NB4 (cell line): ENCODE measurements at places on chromosomes 4 and X.

DNA sequence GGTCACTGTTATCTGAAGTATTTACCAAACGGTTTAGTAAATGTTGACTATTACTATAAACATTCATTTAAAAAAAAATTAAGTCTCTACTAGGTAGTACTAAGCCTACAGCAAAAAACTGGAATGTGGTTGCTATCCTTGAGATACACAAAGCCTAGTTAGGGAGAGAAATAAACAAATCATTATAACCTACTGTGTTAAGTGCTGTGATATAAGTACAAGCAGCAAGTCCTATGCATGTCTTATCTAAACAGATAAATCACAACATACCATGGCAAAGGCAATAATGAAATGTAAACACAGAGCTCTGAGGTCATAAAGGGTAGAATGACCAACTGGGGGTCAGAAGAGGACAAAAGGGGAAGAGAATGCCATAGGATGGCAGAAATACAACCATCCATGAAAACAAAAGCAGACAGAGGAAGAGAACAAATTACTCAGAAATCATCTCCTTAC is 92.2 kb downstream of the RNF150 start:
- no peak for DNase-seq

- DNase-seq = no peak
Measured at GRCh38 chr4:8332038-8332857, 62.7 kb downstream of the HTRA3 start.

GRCh38 chrX:69317721-69318120 is 152.5 kb upstream of the PJA1 start:
- no peak for DNase-seq

DNA sequence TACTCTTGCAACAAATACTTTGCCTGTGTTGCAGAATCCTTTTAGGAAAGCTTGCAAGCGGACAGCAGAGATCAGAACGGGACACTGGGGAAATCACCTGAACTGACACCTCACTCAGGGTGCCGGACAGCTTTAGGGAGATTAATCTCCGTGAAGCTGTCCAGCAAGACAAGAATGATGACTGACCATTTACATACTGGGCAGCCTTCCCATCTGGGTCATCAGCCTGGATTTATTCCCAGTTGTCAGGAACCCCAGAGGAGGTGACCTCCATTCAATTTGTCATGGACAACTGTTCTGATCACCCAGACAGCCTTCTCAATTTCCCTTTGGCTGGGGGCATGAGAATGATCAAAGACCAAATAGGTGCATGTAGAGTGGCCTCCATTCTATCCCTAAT is 93.0 kb upstream of the EGFL6 start:
- no peak for DNase-seq

GRCh38 chr4:149370785-149371420 is 444.7 kb downstream of the IQCM start:
- DNase-seq = peak; percentile 50

DNA sequence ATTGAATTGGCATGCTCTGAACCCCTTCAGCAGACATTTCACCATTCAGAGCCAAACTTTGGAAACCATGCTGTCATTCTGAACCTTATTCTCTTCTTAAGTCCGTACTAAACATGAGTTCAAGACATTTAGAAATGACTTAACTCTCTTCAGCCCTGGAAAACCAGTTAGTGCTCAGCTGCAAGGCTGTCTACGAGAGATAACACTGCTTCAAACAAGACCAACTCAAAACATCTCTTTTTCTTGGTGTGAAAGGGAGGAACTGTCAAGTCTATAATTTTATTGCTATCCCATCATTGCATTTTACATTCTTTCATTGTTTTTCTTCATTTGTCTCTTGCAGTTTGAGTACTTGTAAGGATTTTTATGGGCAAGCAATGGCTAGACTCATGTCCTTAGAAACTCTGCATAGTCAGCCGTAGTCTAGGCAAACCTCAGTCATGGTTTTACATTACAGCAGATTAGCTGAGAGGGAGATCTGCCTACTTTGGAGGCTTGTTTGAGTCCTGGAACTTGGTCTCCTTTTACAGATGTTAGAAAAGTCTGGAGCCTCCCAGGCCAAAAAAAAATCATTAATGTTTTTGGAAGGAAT is 120.6 kb upstream of the JADE1 start:
- DNase-seq = no peak

DNA sequence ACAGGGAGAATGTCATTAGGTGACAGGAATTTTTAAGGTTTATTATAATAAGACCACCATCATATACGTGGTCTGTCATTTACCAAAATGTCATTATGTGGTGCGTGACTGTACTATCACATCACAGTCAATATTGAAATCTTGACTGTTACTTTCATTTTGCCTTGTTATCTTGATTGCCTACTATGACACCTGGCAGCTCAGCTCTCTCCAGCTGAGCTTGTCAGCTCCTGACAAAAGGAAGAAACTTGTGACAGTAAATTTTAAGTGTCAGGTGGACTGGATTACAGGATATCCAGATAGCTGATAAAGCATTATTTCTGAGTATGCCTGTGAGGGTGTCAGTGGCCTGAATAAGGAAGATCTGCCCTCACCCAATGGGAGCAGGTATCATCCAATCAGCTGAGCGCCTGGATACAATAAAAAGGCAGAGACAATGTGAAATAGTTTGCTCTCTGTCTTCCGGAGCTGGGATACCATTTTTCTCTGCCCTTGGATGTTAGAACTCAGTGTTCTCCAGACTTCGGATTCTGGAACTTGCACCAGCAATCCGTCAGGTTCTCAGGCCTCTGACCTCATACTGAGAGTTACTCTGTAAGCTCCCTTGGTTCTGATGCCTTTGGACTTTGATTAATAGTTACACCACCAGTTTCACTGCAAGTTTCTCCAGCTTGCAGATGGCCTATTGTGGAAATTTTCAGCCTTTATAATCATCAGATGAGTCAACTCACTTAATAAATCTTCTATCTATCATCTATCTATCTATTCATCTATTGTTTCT is 1454.7 kb upstream of the IGFBP7 start:
- DNase-seq = no peak

GRCh38 chr4:8152865-8153257 is 5.8 kb downstream of the ABLIM2 start:
- no peak for DNase-seq

DNA sequence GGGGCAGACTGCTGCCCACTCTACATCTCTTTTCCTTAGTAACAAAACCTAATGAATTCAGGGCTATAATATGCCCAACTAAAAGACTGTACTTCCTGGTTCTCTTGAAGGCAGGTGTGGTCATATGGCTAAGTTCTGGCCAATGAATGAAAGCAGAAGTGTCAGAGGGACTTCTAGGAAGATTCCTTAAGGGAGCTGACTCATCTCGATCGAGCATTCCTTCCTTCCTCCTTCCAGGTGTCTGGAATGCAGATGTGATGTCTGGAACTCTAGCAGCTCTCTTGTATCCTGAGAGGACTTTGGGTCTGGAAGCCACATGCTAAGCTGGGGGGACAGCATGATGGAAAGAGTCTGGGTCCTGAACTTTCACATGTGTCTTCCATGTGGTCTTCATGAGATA is 116.2 kb upstream of the STX18 start:
- DNase-seq = peak; percentile 25

DNA sequence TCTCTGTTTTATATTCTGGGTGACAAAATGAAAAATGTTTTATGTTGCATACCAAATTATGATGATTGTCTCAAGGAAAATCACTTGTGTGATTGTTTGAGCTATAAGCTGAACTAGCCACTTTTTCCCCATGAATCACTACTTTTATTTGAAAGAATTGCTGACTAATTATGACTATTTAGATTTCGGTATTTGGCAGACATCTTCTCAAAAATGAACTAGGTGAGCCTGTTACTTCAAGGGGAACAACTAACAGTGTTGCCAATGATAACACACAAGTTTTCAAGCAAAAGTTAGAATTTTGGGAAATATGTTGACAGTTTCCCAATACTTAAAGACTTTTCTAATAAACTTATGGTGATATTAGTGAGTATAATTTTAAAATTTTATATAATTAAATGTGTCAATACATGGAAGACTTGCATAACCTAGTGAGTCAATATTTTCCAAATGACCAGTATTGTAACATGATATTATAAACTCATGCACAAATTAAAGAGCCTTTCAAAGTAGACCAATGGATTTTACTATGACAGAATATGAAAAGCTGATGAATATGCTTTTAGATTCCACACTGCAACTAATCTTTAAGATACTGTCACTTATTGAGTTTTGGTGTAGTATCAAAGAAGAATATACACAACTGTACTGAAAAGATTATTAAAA is 187.7 kb upstream of the GATB start:
- DNase-seq = no peak

GRCh38 chrX:136630881-136631280 is 17.1 kb upstream of the CD40LG start:
- DNase-seq = no peak

- DNase-seq = no peak
Measured at GRCh38 chr4:21652508-21653231, 295.9 kb downstream of the KCNIP4 start.

GRCh38 chrX:2984342-2984741 is 22.0 kb upstream of the ARSH start:
- no peak for DNase-seq

- DNase-seq = no peak
Measured at GRCh38 chrX:38965888-38966287, 164.6 kb downstream of the MID1IP1 start.

DNA sequence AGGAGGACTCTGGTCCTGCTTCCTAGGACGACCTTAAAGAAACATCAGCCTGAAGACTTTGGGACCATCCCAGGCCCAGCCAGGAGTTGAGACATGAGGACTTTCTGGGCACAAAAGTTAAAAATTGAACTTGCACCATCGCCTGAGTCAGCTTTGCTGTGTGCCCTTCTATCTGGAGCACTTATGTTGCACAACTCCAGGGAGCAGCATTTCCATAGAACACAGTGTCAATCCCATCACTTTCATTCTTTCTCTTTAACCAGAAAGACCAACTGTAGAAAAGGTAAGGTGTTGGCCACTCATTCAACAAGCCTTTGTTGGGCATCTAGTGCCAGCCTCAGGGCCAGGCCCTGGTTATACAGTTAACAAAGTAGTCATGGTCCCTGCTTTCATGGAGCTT is 8.6 kb upstream of the CLDN24 start:
- DNase-seq = no peak

DNA sequence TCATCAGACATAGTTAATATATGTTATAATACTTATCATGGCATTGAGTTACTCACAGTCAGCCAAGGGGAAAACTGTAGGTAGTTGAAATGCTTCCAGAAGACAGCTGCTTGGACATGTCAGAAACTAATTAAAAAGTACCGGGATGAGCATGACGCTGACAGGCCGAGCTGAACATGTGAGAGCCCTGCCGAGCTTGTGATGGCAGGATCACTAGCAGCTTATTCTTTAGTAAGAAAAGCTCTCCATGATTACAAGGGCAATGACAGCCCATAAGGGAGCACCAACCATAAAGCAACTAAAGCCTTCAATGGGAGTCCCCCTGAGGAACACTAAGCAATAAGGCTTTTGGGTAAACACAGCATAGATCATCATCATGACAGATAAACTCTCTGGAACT is 435.6 kb downstream of the TLL1 start:
- DNase-seq = no peak

DNA sequence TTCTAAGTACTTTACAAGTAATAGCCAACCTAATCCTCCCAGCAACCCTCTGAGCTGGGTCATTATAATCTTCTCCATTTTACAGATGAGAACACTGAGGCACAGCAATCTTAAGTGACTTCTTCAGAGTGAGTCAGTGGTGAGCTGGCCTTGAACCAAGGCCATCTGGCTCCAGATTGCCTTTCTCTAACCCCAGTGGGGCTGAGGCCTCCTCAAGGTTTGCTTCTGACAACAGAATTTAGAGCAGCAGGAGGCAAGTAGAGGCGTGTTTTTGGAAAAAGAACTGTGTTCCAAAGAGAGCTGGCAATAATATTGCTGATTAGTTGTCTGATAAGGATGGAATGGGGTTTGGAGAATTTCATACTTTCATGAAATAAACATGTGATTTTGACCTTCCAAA is 41.2 kb downstream of the PIR start:
- DNase-seq = no peak

GRCh38 chrX:41382714-41383645 is 49.0 kb downstream of the DDX3X start:
- DNase-seq = peak; percentile 44
